ENCODE measurements at places on chromosomes 12 and 14. TPM values are rescaled to one million over a fixed set of nuclear protein-coding genes. Genes with fewer than 3 reads are reported as not detected.

The CLEC1B gene
- polyA plus RNA-seq = not detected

GRCh38 chr14:71169861-71170260, 262.6 kb downstream of the PCNX1 start:
- H3K4me3 ChIP-seq = no peak overlapping the region
- no peak for DNase-seq

DNA sequence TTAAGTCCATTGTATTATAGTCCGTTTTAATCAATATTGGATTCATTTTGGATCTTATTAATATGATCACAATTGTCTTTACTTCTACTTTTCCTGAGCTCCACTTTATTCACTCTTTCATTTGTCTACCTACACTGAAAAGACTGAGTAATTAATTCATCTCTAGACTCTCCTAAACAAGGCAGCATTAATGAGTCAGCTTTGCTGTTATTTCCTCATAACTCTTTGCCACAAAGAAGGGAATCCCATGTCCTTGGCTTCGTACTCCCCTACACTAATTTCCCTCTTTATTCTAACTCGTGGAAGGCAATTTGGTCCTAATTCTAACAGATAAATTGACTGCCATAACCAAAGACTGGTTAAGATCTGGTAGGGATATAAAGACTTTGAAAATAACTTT, 91.9 kb downstream of the ARMH4 start:
- H3K36me3 ChIP-seq = no peaks in the 10 kb centered on the region
- H3K4me1 ChIP-seq = no peaks in the 10 kb centered on the region
- no peak for DNase-seq
- no peak overlapping the region for H3K4me3 ChIP-seq

GRCh38 chr14:22488522-22489243, 100.3 kb downstream of the DAD1 start:
- no peaks in the 10 kb centered on the region for H3K36me3 ChIP-seq
- no peak overlapping the region for H3K27ac ChIP-seq
- no peak overlapping the region for H3K4me3 ChIP-seq
- no peaks in the 10 kb centered on the region for H3K4me1 ChIP-seq

GRCh38 chr12:49089821-49090773, 4.5 kb downstream of the DHH start:
- peak overlapping the region; percentile 3 for H3K4me3 ChIP-seq
- H3K27me3 ChIP-seq = peaks cover 3% of the 10 kb centered on the region

- no peaks in the 10 kb centered on the region for H3K4me1 ChIP-seq
- H3K27me3 ChIP-seq = no peaks in the 10 kb centered on the region
- no peaks in the 10 kb centered on the region for H3K36me3 ChIP-seq
- H3K27ac ChIP-seq = peak overlapping the region; percentile 84
- no peak for DNase-seq
- peak overlapping the region; percentile 67 for H3K4me3 ChIP-seq
These were observed 1.2 kb downstream of the SOCS2 start for GRCh38 chr12:93573552-93574223.

DNA sequence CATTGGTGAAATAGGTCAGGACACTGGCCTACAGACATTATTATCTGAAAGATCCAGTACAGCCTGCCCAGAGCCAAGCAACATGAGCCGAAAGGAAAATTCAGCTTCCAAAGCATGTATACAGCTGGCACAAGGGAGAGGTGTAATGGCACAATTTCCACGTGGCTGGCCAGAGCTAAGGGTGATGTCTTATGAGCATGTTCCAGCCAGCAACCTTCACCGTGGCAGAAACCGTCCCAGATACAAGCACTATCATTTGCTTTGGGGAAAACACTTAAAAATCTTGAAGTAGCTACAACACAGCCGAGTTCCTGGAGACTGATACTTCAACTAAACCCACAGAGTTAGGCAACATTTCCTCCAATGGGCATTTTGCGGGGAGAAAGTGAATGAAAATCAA, 44.5 kb downstream of the CORO1C start:
- H3K4me3 ChIP-seq = no peak overlapping the region
- no peak overlapping the region for H3K27ac ChIP-seq
- H3K36me3 ChIP-seq = no peaks in the 10 kb centered on the region
- no peaks in the 10 kb centered on the region for H3K27me3 ChIP-seq
- peak; percentile 25 for DNase-seq

DNA sequence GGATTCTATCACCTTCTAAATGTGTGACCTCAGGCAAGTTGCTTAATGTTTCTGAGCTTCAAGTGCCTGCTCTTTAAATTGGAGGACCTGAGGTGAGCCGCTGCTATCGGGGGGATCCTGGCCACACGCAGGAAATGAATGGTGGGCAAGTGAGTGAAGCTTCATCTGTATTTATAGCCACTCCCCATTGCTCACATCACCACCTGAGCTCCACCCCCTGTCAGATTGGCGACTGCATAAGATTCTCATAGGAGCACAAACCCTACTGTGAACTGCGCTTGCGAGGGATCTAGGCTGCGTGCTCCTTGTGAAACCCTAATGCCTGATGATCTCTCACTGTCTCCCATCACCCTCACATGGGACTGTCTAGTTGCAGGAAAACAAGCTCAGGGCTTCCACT, 158.6 kb upstream of the CCND2 start:
- no peaks in the 10 kb centered on the region for H3K27me3 ChIP-seq
- H3K36me3 ChIP-seq = no peaks in the 10 kb centered on the region
- no peaks in the 10 kb centered on the region for H3K4me1 ChIP-seq
- DNase-seq = no peak
- H3K4me3 ChIP-seq = no peak overlapping the region
- H3K27ac ChIP-seq = no peak overlapping the region

The OR10A7 gene
- not detected for polyA plus RNA-seq

DNA sequence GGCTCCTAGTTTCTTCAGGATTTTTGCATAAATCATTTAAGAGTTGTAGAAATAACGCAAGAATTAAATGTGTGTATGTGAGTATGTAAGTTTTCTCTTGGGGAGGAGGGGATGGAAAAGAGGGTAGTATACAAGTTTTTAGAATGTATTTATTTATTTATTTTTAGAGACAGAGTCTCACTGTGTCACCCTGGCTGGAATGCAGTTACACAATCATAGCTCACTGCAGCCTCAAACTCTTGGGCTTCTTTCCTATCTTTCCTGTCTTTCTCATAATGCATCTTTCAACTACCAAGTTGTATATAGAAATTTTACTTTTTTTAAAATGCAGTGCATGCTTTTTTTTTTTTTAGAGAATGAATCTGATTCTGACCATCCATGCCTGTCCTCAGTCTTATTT, 269.0 kb upstream of the GARIN2 start:
- no peaks in the 10 kb centered on the region for H3K27me3 ChIP-seq
- H3K4me3 ChIP-seq = no peak overlapping the region
- no peak overlapping the region for H3K27ac ChIP-seq
- DNase-seq = no peak
- H3K4me1 ChIP-seq = no peaks in the 10 kb centered on the region
- peaks cover 9% of the 10 kb centered on the region for H3K36me3 ChIP-seq

GRCh38 chr12:5967645-5968415, 22.8 kb upstream of the ANO2 start:
- H3K27ac ChIP-seq = no peak overlapping the region
- no peaks in the 10 kb centered on the region for H3K36me3 ChIP-seq
- DNase-seq = no peak
- no peaks in the 10 kb centered on the region for H3K27me3 ChIP-seq
- H3K4me1 ChIP-seq = no peaks in the 10 kb centered on the region

DNA sequence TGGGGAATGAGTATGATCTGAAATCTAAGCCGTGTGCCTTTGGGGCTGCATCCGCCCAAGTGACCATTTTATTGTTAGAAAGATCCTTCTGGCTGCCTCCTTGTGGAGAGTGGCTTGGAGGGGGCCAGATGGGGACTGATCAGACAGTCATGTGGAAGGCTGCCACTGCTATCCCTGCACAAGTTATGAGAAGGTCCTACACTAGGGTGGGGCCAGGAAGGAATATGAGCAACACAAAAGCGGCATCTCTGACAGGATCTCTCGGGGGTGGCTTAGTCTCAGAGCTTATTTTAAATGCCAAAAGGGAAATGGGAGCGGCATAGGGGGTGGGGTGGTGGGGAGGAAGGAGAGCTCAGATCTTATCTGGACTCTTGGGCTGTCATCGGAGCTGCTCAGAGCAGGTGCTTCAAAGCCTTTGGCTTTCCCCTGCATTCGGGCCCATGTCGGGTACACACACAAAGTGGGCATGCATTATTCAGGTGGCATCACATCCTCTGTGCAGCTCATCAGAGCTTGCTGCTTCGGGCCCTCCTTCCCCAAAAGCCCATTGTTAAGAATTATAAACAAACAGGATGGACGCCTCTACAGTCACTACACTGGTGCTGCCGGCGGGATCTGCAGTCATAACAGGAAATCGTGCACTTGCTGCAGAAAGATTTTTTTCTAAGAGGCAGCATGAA, 805.4 kb downstream of the VRK1 start:
- H3K36me3 ChIP-seq = no peaks in the 10 kb centered on the region
- H3K27ac ChIP-seq = no peak overlapping the region
- H3K4me3 ChIP-seq = no peak overlapping the region
- no peaks in the 10 kb centered on the region for H3K4me1 ChIP-seq
- no peak for DNase-seq
- H3K27me3 ChIP-seq = peaks cover 29% of the 10 kb centered on the region

GRCh38 chr12:87425942-87426554, 603.2 kb downstream of the C12orf50 start:
- no peak overlapping the region for H3K4me3 ChIP-seq
- no peaks in the 10 kb centered on the region for H3K27me3 ChIP-seq
- DNase-seq = no peak
- H3K36me3 ChIP-seq = no peaks in the 10 kb centered on the region
- H3K4me1 ChIP-seq = no peaks in the 10 kb centered on the region

DNA sequence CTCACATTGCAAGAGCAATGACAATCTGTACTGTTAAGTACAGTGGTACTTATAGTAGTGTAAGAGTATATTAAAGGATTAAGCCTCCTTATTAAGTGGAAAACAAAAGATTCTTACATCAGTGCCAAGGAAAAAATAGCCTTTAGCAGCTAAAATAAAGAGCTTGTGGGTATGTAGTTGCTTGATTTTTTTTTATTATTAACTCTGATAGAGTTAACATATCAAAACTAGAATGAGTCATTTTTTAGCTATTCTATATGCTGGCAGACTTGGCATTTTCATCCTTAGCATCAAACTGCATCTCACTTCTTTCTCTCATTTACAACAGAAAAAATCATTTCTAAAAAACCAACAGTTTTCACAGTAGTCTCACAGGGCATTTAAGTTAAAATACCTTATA, 86.5 kb downstream of the ATP2B1 start:
- no peak overlapping the region for H3K4me3 ChIP-seq
- H3K27ac ChIP-seq = no peak overlapping the region

DNA sequence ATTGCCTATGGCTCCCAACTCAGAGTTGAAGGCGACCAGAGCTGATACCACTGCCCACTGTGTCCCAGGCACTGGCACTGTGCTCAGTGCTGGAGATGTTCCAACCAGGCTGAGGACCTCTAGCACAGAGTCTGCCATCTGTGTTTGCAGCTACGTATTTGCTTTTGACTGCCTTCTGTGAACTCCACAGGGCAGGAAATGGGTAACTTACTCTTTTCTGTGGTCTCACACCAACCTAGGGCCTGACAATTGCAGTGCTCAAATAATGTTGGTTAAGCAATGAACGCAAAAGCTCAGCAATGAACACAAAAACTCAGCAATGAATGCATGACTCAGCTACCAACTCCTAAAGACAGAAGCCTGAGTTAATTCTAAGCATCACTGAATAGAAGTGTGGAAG, 202.8 kb downstream of the NUAK1 start:
- H3K4me1 ChIP-seq = no peaks in the 10 kb centered on the region
- no peak for DNase-seq
- H3K27ac ChIP-seq = no peak overlapping the region
- H3K4me3 ChIP-seq = no peak overlapping the region
- no peaks in the 10 kb centered on the region for H3K27me3 ChIP-seq

The TMEM132C gene
- polyA plus RNA-seq = 4.1 TPM

DNA sequence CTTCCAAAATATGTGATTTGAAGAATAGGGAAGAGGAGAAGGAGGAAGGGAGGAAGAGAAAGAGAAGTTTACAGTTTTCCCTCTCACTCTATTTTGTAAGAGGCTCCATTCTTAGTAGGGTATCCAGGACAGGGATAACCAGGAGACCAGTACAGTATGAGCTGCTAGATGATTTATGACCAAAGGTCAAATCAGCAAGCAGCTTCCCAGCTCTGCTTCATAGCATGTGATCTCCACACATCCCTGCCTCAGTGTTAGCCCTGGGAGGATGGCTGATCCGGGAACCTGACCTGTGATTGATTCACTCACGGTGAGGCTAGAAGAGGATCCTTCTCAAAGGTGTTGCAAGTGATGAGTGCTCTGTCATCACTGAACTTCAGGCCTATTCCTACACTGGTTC, 16.6 kb downstream of the RDH12 start:
- no peaks in the 10 kb centered on the region for H3K36me3 ChIP-seq
- no peaks in the 10 kb centered on the region for H3K4me1 ChIP-seq
- H3K27ac ChIP-seq = peak overlapping the region; percentile 1
- DNase-seq = no peak
- H3K4me3 ChIP-seq = no peak overlapping the region

DNA sequence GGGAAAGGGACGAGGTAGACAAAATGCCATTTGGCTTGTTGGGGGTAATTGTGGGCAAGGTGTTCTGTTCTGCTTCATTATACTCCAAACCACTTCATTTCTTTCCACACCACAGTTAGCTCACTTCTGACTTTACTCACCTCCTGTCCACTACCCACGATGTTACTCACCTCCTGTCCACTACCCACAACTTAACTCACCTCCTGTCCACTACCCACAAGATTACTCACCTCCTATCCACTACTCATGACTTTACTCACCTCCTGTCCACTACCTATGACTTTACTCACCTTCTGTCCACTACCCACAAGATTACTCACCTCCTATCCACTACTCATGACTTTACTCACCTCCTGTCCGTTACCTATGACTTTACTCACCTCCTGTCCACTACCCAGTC, 10.1 kb upstream of the TWF1 start:
- H3K36me3 ChIP-seq = no peaks in the 10 kb centered on the region
- no peak for DNase-seq
- H3K27me3 ChIP-seq = no peaks in the 10 kb centered on the region
- no peaks in the 10 kb centered on the region for H3K4me1 ChIP-seq
- H3K4me3 ChIP-seq = no peak overlapping the region

The GAS2L3 gene
- 0.61 TPM for polyA plus RNA-seq

The C14orf132 gene
- 3.5 TPM for polyA plus RNA-seq
